Activated CD4-positive, alpha-beta T cell treated with anti-CD3 and anti-CD28 coated beads, Interleukin-10, Interleukin-2, amounts not matched to agents 100 ng/mL and 50 ng/mL, durations not matched to agents 16 hours and 8 hours (primary cell): ENCODE measurements at places on chromosomes 5 and 9.

DNA sequence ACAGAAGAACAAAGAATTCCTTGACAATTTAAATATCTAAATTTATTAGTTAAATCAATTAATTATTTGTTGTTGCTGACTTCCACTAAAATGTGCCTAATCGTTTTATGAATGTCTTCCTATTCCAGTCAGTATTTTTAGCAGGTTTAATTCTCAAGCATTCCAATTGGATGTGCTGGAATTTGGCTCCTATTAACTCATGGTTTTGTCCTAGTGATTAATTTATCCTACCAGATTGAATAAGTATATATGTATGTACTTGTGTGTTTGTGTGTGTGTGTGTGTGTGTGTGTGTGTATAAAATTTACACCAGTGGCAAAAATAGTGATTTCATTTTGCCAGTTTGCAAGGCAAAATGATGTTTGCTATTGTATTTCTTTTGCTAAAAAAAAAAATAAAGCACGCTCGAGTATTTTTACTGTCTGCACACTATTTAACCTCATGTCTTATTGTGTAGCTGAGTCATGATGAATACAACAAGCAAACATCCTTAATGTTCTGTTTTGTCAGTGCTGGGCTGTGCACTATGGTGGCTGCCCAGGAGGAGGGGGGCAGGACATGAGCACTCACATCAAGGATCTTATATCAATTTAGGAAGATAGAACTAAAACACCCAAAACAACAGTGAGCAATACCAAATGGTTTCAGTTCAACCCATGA, 375.5 kb downstream of the PDE4D start:
- DNase-seq = no peak

DNA sequence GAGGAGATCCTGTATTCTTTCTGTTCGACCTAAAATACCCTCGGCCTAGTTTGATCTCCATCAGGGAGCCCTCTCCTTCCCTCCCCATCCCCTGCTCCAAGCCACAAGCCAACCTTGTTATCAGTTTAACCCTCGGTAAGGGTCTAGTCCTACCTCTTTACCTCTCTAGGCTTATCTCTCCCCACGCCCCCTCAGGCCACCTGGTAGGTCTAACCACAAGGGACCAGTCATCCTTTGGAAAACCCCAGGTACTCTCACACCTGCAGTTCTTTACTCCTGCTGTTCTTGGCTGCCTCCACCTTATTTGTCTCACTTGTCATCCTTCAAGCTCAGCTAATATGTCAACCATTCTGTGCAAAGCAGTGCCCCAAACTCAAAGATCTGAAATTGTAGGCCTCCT, 78.7 kb downstream of the RAD23B start:
- no peak for DNase-seq

DNA sequence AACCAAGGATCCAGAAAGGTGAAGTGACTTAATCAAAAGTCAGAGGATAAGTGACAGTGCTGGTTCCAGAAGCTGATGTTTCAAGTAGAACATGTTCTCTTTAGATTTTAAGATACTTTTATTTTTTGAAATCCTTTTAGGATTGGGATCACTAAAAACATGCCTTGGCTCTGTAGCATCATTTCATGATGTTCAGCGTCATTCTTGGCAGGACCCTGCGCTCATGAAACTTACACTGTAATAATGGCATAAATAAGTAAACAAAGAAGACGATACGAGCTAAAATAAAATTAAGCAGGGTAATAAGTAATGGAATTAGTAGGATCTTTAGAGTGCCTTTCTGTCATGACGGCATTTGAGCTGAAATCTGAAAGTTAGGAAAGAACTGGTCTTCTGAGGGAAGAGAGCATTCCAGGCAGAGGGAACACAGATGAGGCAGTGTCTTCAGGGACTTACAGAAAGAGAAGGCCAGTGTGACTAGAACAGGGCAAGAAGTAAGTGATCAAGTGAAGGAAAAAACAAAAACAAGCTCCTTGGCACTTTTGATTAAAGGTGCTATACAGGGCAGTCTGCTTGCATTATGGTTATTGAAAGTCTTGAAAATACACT, 19.9 kb downstream of the CTNNA1 start:
- no peak for DNase-seq

DNA sequence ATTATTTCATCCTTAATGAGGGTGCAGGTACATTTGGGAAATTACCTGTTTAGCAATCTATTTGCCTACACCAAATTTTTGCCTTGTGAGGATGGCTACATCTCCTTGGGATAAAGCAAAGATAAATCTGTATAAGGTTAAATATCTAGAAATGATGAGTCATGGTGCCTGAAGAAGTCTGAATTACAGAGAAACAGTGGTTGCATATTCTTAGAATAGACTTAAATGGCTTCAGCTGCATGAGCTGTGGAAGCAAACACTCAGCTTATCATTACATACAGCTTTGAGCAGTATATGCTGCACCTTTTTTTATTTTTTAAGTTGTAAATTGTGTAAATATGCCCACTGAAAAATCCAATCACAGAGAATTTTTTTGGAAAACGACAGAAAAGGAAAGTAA, 153.5 kb downstream of the RAPGEF6 start:
- peak; percentile 11 for DNase-seq

- DNase-seq = no peak
Measured at GRCh38 chr9:114085387-114085789, 7.3 kb upstream of the AMBP start.

- no peak for DNase-seq
Measured at GRCh38 chr5:99349787-99350186, 421.0 kb upstream of the CHD1 start.

DNA sequence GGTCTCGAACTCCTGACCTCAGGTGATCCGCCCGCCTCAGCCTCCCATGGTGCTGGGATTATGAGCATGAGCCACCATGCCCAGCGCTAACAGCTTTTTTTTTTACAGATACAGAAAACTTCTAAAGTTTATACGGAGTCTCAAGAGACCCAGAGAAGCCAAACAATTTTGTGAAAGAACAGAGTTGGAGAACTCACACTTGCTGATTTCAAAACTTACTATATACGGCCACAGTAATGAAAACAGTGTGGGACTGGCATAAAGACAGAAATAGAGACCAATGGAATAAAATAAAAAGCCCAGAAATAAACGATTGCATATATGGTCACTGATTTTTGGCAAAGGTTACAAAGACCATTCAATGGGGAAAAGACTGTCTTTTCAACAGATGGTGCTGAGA, 85.6 kb upstream of the CACNA1B start:
- no peak for DNase-seq

- DNase-seq = no peak
Measured at GRCh38 chr5:126919566-126919965, 110.8 kb downstream of the MARCHF3 start.

GRCh38 chr5:154652746-154653417, 102.3 kb upstream of the LARP1 start:
- no peak for DNase-seq

DNA sequence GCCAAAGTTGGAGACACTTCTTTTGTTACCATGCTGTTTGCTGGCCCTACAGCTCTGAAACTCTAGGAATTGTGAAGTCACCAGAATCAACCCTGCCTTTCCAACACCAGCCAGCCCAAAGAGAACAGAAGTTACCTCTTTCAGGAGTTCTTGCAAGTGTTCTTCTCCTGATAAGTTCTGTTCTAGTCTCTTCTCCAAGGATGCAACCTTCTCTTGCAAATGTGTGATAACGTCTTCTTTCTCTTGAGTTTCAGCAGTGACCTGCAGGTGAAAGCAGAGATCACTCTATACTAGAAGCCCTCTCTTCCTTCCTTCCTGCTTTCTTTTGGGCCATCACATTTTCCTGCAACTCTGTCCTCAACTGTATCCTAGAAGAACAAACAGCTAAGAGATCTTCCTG, 29.1 kb downstream of the GOLGA1 start:
- no peak for DNase-seq

- DNase-seq = no peak
Measured at GRCh38 chr5:43514471-43514815, 505 bp downstream of the C5orf34 start.

DNA sequence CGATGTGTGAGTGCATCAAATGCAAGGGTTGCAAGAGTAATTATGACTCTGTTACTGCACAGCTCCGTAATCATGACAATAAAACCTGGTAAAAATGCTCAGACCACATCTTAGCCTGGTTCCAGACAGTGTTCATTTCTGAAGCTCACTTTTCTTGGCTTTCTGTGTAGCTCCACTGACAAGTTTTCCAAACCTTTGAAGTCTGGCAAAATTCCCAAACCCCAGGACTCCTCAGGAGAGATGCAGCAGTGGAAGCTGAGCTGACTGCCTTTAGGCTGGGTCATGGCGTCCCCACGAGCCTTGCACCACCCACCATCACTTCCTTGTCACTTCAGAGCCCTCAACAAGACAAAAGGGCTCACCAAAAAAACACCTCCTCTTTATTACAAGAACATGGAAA, 131.6 kb upstream of the TAS2R1 start:
- no peak for DNase-seq

DNA sequence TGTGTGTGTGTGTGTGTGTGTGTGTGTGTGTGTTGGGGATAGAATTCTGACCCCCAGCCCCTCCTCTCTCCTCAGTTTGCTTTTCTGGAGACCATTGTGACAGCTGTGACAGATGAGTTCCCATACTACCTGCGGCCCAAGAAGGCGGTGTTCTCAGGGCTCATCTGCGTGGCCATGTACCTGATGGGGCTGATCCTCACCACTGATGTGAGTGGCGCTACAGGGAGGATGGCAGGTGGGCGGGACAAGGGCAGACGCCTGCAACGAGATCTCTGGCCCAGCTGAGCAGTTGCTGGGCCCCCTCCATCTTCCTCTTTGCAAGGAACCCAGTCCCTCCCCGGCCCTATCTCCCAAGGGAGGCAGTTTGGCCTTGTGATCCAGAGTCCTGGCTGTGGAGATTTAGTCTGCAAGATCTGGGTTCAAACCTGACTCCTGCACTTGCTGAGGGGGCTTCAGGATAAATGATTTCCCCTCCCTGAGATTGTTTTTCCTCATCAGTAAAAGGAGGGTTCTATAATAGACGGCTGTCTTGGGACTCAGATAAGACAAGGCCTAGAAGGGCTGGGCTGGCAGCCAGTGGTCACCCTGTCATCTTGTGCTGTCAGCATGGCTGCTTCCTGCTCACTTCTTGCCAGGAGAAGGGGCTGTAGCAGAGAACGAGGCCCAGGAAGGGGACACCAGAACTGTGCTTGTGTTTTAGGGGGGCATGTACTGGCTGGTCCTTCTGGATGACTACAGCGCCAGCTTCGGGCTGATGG, 14.1 kb downstream of the SLC6A7 start:
- no peak for DNase-seq

- DNase-seq = no peak
Measured at GRCh38 chr5:8349855-8350254, 480.9 kb downstream of the MTRR start.

DNA sequence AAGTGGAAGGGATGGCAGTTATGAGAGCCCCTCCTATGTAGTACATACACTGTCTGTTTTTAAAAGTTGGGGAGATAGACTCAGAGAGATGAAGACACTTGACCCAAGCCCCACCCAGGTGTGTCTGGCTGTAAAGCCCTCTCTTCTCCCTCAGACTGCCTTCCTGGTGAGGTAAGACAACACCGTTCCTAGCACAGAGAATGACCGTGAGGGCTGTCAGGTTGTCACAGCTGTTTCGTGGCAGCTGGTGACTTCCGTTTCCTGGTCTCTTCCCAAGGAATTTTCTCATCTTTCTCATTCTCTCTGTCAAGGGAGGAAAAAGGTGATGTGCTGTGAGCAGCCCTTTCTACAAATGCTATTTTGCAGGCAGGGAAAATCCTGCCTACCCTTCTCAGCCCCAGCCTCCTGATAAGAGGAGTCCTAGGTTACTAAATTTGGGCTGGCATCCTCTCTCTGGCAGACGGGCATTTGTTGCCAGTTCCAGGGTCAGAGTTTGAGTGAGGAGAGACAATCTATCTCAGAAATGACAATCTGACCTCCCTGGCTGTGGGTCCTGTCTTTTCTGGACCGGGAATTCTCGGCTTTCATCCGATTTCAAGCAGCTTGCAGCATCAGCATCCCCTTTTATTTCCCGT, 263.5 kb upstream of the PANK3 start:
- no peak for DNase-seq

- DNase-seq = no peak
Measured at GRCh38 chr9:25861421-25861820, 183.2 kb upstream of the TUSC1 start.

GRCh38 chr5:36237751-36238150, 4.0 kb downstream of the NADK2 start:
- DNase-seq = no peak

- DNase-seq = no peak
Measured at GRCh38 chr5:167743695-167744464, 547.6 kb upstream of the WWC1 start.

GRCh38 chr9:97473717-97474116, 27.7 kb upstream of the TMOD1 start:
- no peak for DNase-seq

DNA sequence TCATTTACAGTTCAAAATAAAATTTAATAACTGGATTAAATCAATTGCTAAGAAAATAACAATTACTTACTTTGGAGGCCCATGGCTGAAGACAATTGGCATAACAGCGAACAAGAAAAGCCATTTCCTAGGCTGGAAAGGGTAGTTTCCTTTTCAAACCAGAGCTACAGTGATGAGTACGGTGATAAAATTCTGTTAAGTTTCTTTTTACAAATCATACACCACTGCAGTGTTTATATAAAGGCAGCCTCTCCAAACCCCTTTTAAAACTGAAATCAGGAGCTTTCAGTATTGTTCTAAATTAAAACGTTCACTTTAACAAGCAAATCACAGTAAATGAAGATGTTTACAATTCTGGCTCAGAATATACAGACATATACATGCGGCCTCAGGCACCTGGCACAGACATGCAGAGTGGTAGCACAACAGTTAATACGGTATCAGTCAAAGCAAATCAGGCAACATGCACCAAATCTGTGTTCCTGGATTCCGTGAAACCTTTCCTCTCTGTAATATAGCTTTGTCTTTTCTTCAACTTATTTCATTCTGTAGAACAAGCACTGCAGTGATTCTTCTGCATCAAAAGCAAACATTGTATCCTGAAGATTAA, 102.9 kb downstream of the RAPGEF6 start:
- DNase-seq = peak; percentile 60

GRCh38 chr5:851076-851475, 290 bp upstream of the ZDHHC11 start:
- no peak for DNase-seq
